Stimulated activated CD4-positive, alpha-beta T cell treated with anti-CD3 and anti-CD28 coated beads, Interleukin-12 subunit alpha, Interleukin-12 subunit beta, amount 100 ng/mL, for 48 hours (primary cell): ENCODE measurements at places on chromosomes 7 and 10.

- DNase-seq, result no peak
Measured at GRCh38 chr10:78443900-78444571, 410.4 kb downstream of the RPS24 start.

DNA sequence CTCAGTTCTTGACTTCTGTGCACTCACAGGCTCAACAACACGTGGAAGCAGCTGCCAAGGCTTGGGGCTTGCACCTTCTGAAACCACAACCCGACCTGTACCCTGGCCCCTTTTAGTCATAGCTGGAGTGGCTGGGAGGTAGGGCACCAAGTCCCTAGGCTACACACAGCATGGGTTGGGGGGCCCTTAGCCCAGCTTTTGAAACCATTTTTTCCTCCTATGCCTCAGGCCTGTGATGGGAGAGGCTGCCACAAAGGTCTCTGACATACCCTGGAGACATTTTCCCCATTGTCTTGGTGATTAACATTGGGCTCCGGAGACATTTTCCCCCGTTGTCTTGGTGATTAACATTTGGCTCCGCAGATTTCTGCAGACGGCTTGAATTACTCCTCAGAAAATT, 38.6 kb downstream of the RALA start:
- no peak for DNase-seq

- DNase-seq, result no peak
Measured at GRCh38 chr7:35504365-35504764, 190.6 kb downstream of the HERPUD2 start.

- DNase-seq, result no peak
Measured at GRCh38 chr10:33772370-33773252, 438.1 kb upstream of the NRP1 start.

DNA sequence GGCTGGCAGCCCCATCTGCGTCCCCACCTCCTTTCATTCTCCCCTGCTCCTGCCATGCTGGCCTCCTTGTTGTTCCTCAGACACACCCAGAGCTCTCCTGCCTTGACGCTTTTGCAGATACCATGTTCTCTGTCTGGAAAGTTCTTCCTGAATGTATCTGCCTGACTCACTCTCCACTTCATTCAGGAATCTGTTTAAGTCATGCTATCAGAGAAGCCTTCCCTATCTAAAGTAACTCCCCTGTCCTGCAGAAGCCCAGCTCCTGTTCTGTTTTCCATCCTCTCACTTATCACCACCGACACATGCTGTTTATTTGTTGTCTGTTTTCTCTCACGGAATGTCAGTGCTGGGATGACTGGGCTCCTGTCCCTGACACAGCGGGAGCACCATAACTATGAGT, 82.0 kb downstream of the AFAP1L2 start:
- DNase-seq, result no peak

- DNase-seq, result no peak
Measured at GRCh38 chr7:25696571-25696970, 455.4 kb upstream of the NFE2L3 start.

DNA sequence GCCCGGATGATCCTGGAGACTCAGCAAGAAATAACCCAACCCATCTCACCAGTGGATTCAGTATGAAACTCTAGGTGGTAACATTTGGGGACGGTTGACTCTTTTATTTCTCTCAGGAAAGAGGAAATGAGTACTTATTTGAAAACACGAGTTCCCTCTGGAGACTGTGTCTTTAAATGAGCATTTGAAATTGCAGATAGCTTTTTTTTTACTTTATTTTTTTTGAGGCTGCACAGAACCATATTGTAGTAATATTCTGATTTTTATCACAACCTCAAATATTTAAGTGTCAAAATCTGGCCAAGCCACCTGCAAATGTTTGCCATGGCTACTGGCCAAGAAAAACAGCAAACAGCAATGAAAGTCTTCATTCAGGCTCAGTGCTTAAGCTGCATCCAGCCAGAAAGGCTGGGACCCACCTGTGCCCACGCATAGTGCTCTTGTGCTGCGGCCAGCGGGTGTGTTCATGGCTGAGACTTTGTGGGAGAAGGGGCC, 160.8 kb downstream of the CREB5 start:
- DNase-seq, result no peak

DNA sequence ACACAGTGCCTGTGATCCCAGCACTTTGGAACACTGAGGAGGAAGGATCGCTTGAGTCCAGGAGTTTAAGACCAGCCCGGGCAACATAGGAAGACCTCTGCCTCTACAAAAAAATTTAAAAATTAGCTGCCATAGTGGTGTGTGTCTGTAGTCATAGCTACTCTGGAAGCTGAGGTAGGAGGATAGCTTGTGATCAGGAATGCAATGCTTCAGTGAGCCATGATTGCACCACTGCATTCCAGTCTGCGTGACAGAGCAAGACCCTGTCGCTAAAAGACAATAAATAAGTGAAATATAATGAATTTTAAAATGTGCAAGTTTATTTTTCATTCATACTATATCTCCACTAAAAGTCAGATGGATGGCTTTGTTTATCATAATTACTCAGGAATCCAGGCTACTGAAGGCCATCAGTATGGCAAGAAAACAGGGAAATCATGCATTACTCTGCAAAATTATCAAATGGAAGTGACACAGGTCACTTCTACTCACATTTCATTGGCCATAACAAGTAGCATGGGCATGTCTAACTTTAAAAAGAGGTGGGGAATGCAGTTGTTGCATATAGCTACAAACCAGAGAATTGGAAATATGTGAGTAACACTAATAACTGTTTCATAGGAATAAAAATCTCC, 32.9 kb upstream of the FAM3C start:
- no peak for DNase-seq

DNA sequence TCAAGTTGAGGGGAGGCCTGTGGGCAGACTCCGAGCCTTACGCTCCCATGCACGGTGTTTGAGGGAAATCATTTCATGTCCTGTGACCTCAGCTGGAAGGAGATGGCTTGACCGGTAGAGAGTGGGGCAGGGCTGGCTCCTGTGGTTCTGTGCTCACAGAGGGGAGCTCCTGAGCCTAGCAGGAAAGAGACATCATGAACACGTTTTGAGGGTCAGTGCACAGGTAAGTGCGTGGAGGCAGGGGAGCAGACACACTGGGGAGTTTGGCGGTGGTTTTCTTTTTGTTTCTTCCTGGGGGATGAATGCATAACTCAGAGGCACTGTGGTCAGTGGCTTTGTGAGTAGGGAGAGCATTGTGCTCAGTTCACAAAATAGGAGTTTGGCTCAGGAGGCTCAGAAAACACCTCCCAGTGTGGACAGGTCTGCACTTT, 22.5 kb downstream of the ADCY1 start:
- no peak for DNase-seq

- DNase-seq, result no peak
Measured at GRCh38 chr10:119208553-119208940, 1.2 kb downstream of the GRK5 start.

DNA sequence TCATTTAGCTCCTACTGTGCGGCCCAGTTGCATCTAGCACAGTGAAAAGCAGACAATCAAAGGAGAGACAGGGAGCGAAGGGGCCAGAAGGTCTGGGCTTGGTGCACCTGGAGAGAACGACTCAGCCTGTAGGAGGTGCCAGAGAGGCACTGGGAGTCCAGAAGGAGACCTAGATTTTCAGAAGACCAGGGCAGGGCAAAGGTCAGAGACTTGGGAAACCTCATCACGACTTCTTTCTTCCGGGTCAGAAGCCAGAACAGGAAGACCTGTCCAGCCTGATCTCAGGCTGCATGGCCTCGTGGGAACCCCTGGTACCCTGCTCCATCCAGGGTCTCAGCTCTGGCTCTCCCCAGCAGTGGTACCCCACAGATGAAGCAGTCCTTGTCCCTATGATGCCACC, 5.2 kb downstream of the AGAP3 start:
- DNase-seq, result no peak

GRCh38 chr7:123867225-123867624, 22.3 kb downstream of the HYAL4 start:
- DNase-seq, result no peak

- DNase-seq, result no peak
Measured at GRCh38 chr7:33831389-33832141, 73.8 kb upstream of the BMPER start.
